ENCODE measurements at places on chromosomes 6 and 20.

DNA sequence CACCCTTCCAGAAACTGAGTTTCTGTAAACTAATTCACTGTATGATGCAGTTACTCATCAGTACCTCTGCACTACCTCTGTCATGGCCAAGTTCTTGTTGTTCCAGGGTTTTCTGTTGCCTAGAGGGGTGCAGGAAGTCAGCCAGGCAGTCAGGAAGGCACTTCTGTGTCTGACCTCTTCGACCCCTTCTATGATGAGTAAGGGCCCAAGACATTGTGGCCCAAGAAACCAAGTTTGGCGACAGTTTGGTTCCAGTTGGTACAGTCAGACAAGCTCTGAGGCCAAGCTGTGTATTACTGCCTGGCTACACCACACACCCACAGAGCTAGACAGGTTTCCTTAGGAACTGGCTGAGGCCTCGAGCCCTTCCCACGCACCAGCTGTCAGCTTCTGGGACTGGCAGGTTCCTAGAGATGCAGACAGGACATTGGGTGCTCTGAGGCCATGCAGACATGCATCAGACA is 41.2 kb downstream of the TRAF3IP2 start:
- no peak for DNase-seq

- DNase-seq: no peak
Observed at GRCh38 chr6:163943607-163944385, 529.3 kb downstream of the QKI start.

GRCh38 chr20:48812600-48813445 is 15.0 kb downstream of the PREX1 start:
- no peak for DNase-seq

DNA sequence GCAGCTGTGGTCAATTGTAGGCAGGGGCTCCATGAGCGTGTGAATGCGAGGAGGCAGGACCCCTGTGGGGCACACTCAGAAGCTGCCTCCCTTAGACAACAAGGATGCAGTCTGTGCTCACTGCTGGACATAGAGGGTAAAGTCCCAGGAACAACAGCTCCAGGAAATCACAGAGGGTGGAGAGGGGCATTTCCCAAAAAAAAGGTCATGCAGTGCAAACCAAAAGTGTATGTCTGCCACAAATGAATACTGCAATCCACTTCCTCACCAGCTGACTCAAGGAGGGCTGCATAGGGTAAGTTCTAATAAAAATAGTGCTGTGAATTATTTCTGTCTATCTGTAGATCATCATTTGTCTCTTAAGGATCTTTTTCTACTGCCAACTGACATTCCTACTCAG is 95.8 kb downstream of the RNF182 start:
- DNase-seq: no peak

GRCh38 chr6:104736545-104736944 is 123.2 kb downstream of the HACE1 start:
- DNase-seq: no peak
